HFF-Myc (cell line): ENCODE measurements at places on chromosomes 3 and 15.

- DNase-seq: no peak
Measured at GRCh38 chr3:52527039-52527731, 6.5 kb downstream of the NT5DC2 start.

DNA sequence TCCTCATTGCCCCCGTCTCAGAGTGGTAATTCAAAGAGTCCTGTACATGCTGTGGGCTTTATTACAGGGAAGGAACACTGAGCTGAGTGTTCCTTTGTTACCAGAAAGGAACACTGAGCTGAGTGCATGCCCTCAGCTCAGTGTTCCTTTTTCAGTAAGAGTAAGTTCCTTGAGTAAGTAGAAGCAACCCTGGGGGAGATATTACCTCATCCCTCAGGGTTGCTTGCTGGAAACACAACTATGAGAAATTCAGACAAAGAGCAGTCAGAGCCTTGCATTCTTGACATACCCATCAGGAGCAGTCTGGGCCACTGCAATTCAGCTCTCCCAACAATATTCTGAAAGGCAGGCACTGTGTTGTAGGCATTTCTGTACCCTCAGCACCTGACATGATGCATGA, 17.0 kb downstream of the CHRM5 start:
- DNase-seq: no peak

GRCh38 chr15:101384276-101384675, 89.2 kb upstream of the SNRPA1 start:
- no peak for DNase-seq

- no peak for DNase-seq
Measured at GRCh38 chr3:36698314-36698713, 66.0 kb downstream of the DCLK3 start.

DNA sequence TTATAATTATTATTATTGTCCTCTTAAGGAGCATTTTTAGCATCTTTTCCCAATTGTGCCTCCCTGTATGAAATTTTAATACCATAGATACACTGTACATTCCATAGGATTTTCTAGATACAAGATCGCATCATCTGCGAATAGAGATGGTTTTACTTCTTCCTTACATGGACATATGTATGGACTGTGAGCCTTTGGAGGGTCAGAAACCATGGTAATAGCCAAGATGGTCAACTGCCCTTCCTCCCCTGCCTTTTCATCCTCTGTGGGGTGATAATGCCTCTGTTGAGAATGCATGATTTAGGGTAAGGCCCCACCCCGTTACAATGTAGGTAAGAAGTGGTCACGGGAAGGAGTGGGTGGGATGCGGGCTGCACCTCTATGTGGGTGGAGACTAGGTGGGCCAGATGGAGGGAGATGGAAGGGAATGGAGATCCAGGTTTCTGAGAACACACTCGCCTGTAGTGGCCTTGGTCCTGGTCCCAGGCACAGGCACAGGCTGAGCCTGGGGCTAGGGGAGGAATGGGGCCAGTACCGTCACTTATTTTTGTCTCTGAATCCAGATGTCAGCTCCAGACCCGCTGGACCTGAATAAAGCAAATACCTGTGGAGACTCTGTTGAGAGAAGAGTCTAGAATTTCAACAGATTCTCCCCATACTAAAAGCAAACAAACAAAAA, 31.7 kb downstream of the GOLGA6A start:
- DNase-seq: no peak
